Activated T-cell treated with anti-CD3 and anti-CD28 coated beads, Interleukin-2, amount 50 U/mL, for 24 hours (primary cell): ENCODE measurements at places on chromosomes 6 and 20.

DNA sequence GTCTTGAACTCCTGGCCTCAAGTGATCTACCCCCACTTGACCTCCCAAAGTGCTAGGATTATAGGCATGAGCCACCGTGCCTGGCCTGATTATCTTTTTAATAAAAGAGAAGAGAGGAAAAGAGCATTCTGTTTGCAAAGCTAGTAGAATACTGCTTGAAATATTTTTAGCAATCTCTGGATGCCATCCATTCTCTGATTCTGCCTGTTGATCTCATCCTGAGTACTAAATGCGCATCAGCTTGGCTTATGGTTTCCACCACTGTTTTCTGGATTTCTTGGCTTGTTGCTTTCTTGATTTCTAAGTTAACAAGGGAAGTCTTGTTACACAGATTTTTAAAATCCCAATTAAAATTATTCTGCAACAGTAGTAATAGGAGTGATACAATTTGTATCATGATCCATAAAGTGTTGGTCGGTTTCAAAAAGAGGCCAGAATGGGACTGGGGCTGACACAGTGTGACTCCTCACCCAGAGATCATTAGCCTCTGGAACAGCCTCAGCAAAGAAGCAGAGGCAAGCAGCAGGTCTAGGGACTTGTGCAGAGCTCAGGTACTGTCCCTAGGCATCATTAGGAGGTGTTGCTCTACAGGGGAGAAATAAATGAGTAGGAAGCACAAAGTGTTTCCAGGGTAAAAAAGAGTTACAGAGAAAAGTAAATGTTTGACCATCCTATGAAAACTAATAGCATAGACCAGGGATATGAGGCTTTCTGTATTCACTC is 17.8 kb upstream of the SLC16A10 start:
- DNase-seq: no peak

- no peak for DNase-seq
These were observed 52.0 kb downstream of the HIVEP1 start for GRCh38 chr6:12064131-12064530.

DNA sequence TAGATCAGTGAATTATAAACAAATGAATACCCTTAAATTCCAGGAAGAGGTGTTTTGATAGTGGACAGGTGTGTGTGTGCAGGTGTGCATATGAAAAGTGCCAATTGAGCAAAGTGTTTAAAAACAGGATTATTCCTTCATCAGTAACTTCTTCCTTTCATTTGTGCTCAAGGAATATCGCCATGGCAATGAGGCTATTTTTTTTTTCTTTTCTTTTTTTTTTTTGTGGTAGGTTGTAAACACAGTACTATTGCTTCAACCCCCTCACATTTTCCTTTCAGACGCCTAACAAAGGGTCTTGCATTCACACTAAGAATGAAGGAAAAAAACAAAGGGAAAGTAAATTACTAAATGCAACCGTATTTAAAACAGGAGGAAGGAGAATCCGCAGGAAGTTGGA is 2.0 kb upstream of the HSPA1B start:
- DNase-seq: no peak

GRCh38 chr6:116265041-116265829 is 11.4 kb upstream of the TSPYL4 start:
- DNase-seq: no peak

DNA sequence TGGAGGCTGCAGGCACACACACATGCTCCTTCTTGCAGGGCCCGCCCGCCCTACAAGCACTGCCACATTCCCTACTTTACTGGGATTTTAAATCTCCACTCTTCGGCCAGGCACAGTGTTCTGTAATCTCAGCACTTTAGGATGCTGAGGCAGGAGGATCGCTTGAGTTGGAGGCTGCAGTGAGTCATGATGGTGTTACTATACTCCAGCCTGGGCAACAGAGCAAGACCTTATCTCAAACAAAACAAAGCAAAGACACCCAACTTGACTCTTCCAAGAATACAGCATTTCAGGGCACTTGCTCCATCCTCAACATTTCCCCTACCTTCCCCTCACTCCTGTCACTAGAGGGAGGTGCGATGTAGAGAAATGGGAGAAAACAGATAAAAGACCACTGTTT is 194.0 kb downstream of the MYLK4 start:
- no peak for DNase-seq

GRCh38 chr20:58889798-58890517 is 37.4 kb downstream of the GNAS start:
- DNase-seq: peak; percentile 56

DNA sequence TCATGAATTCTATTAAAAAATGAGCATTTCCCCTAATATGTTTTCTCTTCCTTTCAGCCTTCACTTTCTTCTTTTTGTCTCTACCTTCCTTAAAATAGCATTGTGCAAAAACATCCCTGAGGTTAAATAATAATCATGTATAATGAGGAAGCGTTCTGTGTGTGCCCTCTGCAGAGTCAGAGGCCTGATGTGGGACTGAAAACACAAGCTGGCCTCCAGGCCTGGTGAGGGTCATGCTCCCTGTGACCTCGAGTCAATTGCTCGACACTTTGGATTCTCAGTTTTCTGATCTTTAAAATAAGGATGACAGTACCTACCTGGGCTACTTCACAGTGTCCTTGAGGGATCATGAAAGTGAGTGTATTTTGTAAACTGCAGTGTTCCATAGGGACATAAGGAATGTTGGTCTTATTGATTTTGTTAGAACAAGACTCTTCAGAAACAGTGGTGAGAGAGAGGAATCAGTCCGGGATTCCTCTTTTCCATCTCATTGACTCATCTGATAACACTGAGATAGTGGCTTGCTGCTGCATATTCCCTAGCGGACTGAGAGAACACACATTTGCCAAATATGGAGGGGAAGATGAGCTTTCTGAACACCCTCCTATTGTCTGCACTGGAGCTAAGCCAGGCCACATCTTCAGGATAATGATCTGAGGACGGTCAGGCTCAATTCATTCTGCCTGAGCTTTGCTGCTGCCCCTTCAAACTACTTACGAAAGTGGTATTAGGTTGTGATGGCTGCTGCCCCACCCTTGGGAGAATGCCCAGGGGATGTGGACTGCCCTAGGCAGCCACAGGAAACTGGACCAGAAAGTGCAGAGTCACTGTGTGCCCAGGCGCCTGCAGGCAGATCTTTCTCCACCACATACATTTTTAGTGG is 39.6 kb upstream of the PDE7B start:
- DNase-seq: no peak

- no peak for DNase-seq
These were observed 207.7 kb upstream of the DTNBP1 start for GRCh38 chr6:15870333-15871043.

- peak; percentile 68 for DNase-seq
These were observed 10.1 kb upstream of the PYGB start for GRCh38 chr20:25237610-25238318.
